ENCODE measurements at places on chromosomes 12 and 14.

DNA sequence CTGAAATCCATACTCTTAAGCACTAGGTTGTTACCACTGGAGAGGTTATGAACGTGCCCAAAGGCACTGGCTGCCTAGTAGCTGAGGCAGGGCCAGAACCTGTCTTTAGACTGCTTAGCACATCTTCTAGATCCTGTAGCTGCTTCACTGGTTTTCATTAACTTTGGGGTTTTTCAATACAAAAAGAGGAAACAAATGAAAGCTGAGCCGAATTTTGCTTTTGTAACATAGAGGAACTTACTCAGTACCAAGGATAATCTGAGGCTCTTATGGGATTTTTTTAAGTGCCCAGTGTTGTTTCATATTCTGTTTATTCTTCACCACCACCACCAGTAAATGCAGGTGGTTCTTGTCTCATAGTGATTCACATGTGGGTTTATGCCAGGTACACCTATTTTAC is 396.1 kb downstream of the RAD51B start:
- no peak for DNase-seq

DNA sequence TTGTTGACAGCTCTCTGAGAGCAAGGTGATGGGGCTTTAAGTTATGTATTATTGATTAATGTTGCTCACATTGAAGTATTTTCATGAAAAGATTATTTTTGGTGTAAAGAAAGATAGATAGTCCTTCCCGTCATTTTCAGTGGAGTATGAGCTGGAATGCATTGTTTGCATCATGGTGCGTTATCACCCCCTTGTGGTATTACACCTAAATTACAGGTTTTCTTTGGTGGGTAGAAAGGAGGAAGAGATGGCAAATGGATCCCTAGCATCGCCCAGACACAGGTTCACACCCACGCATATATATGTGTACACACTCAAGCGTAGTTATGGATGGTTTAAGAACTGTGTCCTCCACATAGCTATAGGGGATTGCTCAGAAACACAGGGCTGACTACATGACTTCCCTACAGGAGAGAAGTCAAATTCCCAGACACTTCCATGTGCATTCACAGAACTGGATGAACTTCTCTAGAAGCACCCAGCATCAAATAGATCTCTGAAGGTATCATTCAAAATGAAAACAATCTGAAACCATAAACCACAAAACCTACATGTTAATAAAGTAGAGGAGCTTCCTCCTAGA is 14.4 kb upstream of the SERPINA10 start:
- no peak for DNase-seq

DNA sequence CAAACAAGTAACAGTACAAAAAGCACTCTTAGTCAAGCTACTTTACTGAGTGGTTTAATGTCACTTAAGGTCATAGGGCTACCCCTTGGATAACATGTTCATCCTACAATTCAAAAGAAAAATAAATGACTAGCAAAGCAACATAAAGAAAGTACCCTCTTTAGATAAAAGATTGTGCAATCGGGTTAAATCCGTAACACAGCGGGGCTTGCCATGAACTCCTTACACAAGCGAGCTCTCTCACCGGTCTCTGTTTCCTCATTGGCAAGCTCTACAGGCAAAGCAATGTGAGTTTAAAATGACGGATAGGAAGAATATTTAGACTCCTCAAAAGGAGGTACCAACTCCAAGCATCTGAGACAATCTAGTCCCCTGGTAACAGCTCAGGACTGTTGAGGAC is 140.6 kb downstream of the EGLN3 start:
- DNase-seq: no peak

- DNase-seq: peak; percentile 3
These were observed 1179.7 kb downstream of the VRK1 start for GRCh38 chr14:97976861-97977260.

- DNase-seq: no peak
These were observed 181.9 kb downstream of the SLC6A15 start for GRCh38 chr12:84730561-84731162.

DNA sequence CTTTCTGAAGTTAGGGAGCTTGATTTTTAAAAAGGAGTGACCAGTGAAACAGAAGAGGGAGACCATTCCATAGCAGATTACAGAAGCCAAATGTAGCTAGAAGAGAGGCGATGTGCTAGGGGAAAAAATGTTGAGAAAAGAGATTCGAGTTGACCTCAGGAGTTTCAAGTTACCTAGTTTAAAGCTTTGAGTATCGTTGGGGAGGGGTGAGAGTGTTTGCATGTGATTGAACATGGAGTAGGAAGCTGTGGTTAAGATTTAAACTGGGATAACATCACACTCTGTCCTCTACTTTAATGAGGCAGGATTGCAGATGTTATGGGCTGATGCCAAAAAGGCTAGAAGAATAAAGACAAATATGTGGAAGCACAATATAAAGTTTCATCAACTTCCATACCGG is 3.7 kb downstream of the LETMD1 start:
- DNase-seq: no peak

DNA sequence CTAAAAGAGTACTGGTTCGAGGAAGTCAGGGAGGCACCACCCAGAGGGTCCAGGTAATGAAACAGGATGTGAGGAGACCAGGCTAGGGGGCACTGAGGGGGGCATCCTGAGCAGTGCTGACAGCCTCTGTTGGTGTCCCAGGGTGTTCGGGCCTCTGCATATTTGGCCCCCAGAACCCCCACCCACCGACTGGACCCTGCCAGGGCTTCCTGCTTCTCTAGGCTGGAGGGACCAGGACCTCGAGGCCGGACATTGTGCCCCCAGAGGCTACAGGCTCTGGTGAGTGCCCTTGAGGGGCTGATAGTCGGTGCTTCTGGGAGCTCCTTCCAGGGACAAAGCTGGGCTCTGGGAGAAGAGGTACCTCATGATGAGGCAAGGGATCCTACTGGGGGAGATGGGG is 2.6 kb downstream of the TROAP start:
- no peak for DNase-seq

- peak; percentile 27 for DNase-seq
These were observed 45.6 kb upstream of the RIMBP2 start for GRCh38 chr12:130761537-130762318.

- peak; percentile 41 for DNase-seq
These were observed 11.8 kb downstream of the P2RX7 start for GRCh38 chr12:121144416-121144914.

DNA sequence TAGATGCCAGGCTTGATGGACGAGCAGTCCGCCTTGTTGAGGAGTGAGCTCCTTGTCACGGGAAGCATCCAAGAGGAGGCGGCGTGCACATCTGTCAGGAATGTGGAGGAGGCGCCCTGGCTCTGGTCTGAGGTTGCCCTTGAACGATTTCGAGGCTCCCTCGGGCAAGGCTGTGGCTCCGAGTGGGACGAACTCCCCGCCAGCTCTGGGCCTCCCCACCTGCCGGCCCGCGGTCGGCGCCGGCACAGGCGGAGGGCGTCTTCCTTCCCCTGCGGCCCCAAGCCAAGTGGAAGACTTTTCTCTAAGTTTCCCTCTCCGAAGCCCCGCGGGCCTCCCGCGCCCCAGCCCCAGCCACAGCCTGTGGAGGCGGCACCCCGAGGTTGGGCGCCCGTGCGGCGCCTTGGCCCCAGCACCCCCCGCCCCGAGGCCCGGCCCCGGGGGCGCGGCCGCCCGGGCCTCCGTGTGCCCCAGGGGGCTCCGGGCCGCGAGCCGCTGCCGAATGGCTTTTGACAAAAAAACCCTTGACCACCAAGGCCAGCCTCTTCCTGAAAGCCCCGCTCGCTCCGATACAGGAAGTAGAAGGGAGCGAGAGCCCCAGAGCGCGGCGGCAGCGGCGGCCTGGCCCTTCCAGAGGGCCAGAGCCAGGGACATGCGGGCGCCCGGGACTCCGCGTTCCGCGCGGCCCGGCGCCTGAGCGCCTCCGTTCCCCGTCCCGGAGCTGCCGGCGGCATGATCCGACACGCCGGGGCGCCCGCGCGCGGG is at the start of gene RIN3:
Gene RIN3, plus strand, starts transcription at position 578 of the 762 bp plus-strand sequence. Its CDS starts 152 bp downstream, at position 730.
- peak; percentile 49 for DNase-seq

DNA sequence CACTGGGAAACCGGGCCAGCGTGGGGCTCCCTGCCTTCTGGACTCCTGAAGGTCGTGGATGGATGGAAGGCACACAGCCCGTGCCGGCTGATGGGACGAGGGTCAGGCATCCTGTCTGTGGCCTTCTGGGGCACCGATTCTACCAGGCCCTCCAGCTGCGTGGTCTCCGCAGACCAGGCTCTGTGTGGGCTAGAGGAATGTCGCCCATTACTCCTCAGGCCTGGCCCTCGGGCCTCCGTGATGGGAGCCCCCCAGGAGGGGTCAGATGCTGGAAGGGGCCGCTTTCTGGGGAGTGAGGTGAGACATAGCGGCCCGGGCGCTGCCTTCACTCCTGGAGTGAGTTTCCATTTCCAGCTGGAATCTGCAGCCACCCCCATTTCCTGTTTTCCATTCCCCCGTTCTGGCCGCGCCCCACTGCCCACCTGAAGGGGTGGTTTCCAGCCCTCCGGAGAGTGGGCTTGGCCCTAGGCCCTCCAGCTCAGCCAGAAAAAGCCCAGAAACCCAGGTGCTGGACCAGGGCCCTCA is 26.9 kb downstream of the HIP1R start:
- no peak for DNase-seq

DNA sequence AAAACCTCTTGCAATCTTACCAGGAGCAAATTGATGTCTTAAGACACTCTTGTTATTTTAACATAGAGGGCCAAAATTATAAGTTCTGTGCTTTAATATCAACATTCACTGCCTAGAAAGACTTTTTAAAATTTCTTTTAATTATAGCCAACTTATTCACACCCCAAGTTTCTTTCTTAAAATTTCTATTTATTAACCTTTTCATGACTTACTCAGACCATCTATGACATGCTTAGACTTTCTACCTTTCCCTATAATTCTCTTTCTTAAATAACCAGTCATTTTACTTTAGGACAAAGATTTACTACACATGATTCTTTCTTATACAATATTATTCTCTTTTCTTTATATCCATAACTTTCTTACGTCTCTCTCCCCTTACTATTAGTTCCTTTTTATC is 220.4 kb downstream of the NUBPL start:
- no peak for DNase-seq

- no peak for DNase-seq
These were observed 704.3 kb upstream of the FLRT2 start for GRCh38 chr14:84825481-84826251.

GRCh38 chr12:75439930-75440329 is 40.6 kb upstream of the GLIPR1 start:
- DNase-seq: no peak

DNA sequence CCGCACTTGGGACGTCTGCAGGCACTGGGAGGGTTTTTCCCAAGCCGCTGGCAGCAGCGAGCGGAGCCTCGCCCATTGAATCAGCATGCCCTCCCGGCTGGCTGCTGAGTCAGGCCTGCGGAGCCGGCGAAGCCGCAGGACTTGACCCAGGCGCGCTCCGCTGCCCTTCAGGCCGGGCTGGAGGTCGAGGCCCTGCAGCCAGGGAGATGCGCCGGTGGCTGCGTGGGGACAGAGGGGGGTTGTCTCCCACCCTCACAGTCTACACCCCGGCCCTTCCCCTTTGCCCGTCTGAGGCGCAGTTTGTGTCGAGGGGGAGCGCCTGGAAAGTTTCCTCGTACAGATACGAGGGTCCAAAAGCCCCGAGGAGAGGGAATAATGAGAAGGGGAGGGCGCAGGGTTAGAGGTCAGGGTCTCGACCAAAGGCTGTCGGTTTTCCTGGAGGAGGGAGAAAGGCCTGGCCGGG is 759 bp upstream of the KLC1 start:
- peak; percentile 75 for DNase-seq

DNA sequence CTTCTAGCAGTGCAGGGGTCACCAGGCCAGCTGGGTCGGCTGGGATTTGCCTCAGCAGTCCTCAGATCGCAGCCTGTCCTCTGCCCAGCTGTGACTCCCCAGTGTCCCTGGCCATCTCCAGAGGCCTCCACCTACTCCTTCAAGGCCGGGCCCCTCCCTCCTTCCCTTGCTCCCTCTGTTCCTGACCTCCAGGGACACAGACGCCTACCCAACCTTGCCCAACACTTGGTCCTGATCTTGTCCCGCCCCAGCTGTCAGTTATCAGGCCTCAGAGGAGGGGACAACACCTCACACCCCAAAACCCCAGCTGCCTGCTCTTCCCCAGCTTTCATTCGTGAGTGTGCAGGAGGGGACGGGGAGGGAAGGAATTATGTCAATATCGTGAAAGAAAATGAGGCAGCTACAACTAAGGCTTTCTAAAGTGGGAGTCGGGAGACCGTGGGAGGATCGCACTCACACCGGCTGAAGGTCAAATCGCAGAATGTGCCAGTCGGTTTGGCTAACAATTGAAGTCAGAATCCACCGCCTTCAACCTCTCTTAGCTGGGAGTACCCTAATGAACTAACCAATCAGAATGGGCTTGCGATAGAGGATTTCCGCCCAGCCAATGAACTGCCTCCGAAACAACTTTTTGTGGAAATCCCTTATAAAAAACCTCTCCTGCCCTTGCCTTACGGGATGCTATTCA is 9.4 kb upstream of the PLBD2 start:
- no peak for DNase-seq

DNA sequence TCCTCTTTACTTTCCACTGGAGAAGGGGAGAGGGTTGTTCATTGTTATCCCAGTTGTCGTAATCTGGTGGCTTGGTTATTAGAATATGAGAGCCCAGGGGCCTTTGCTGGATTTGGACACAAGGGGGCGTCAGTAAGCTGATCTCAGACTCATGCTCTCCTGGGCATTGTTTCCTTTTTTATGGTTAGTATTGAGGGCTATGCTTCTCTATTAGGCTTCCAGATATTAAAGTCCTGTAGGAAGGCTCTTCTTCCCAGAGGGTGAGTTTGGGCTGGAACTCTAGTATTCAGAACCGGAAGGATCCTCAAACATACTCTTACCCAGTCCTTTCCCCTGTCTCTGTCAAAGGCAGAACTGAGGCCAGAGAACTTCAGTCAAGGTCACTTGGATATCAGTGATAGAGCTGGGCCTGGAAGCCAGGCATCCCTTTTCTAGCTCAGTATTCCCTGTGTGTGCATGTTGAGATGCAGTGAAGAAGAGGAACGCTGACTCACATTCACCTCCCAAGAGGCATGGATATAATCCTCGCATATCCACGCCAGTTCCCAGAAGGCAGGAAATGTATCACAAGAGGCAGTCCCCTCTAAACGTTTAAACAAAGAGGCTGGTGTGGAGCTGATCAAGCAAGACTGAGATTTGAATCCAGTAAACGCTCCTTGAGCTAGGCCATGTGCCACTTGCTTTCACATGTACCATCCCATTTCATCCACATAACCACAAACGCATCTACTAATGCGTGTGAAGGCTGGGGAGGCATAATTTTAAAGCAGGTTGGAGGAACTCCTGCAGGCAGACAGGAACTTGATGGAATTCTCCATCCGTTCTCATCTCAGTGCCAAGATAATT is 41.6 kb downstream of the UBE3B start:
- DNase-seq: peak; percentile 48

DNA sequence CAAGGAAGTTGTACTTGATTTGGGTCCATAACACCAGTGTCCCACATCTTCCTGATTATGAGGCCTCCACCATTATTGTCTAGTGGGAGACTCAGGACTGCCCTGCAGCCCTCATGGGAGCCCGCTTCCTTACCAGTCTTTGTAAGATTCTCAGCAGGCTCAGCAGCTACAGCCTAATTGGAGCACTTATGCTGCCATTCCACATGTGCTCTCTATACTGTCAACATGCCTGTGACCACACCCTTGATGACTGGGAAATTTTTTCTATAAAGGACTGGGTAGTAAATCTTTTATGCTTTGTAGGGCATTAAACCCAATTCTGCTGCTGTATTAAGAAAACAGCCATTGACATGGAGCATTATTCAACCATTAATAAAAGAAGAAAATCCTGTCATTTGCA is 145.5 kb upstream of the IGF1 start:
- no peak for DNase-seq
